ENCODE measurements at places on chromosomes 5 and 9.

GRCh38 chr5:40240671-40241070, 439.0 kb upstream of the PTGER4 start:
- DNase-seq = no peak

GRCh38 chr5:97570242-97570641, 387.2 kb upstream of the RIOK2 start:
- DNase-seq = no peak

- DNase-seq = no peak
These were observed 113.7 kb upstream of the HAPLN1 start for GRCh38 chr5:83834306-83834705.

DNA sequence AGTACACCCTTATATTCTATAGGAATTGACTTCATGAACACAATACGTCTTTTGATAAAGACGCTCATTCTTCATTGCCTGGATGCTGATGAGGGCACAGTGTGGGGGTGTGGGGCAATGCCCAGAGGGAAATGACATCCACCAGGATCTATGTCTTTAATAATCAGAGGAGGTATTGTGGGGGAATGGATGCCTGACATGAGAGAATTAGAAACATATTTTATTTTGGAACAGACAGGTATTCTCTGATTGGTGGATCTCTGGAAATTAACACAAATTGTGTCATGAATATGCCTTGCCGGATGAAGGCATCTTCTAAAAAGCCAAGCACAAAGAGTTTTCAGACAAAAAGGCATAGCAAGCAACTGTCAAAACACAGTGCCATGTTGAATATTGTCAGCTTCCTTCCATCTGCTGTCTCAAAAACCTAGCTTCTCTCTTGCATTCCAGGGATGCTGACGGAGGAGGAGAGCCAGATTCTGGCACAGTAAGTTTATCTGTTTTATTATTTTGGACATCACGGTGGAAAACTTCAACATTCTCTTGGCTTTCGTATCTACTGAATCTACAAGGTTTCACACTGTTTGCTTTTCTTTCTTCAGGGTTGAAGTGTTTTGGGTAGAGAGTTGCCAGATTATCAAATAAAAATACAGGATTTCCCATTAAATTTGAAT, 3.9 kb upstream of the C5orf58 start:
- DNase-seq = no peak

GRCh38 chr5:180101451-180102105, 30.0 kb upstream of the RNF130 start:
- DNase-seq = no peak

DNA sequence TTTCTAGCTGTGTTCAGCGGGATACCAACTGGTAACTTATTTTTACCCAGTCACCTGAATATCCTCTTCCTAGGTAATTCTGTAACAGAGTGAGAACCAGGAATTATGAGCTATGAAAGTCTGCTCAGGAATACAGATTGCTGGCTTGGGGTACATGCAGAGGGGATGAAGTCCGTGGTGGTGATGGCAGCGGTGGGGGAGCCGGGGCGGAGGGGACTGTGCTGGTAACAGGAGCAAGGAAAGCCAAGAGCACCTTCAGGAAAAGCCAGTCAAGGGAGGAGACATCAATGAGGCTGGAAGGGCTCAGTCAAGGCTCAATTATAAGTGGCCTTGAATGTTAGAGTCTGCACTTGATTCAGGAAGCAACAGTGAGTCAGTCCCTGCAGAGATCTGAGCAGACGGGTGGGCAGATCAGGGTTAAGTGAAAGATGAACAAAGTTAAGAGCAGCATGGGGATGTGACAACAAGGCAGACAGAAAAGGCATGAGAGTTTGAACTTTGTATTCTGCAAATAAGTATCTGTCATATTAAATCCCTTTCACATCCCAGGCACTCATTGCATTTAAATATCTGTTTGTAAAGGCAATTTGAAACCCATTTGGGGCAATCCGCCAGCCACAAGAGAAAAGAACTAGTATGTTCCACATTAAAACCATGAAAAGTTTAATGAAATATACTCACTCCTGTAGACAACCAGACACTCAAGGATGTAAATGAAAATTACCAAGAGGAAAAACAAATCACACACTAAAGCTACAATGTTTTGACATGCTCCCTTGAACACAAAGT, 101.2 kb downstream of the TTC39B start:
- DNase-seq = no peak
